ENCODE measurements at places on chromosomes 1 and 21.

DNA sequence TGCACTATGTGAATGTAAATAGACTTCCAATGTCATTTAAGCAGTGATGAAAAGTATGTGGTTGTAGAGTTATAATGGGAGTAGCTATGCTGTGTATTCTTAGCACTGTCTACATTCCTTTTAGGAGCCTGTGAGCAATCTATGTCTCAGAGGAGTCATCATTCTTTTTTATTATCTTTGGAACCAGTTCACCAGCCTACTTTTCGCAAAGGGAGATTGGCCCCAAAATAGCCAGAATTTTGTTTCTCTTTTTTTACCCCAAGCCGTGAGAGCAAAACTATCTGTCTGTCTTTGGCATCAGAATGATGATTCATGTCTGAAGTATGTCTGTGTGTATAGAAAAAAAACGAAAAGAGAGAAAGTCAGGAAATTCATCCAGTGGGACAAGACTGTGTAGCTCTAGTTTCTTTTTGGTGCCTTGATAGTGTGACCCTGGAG lies 44.2 kb downstream of the OSBPL9 start:
- no peak for DNase-seq

DNA sequence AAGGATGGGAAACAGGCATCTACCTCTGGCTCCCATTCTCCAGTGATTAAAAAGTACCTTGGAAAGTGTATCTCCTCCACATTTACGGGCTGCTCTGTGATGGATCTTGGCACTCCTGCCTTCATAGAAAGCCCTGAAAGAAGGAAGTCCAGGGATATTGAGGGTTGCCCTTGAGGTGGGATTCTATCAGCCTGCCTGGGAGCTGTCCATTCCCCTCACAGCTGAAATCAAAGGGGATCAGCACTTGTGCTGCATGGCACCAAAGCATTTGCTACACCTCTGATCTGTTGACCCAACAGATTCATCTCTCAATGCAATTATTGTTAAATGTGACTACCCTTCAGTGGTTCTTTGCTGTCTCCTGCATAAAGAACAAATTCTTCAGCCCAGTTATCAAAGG lies 442.0 kb upstream of the RUNX1 start:
- no peak for DNase-seq

- DNase-seq: no peak
These were observed 1.6 kb upstream of the HAX1 start for GRCh38 chr1:154270833-154271232.

DNA sequence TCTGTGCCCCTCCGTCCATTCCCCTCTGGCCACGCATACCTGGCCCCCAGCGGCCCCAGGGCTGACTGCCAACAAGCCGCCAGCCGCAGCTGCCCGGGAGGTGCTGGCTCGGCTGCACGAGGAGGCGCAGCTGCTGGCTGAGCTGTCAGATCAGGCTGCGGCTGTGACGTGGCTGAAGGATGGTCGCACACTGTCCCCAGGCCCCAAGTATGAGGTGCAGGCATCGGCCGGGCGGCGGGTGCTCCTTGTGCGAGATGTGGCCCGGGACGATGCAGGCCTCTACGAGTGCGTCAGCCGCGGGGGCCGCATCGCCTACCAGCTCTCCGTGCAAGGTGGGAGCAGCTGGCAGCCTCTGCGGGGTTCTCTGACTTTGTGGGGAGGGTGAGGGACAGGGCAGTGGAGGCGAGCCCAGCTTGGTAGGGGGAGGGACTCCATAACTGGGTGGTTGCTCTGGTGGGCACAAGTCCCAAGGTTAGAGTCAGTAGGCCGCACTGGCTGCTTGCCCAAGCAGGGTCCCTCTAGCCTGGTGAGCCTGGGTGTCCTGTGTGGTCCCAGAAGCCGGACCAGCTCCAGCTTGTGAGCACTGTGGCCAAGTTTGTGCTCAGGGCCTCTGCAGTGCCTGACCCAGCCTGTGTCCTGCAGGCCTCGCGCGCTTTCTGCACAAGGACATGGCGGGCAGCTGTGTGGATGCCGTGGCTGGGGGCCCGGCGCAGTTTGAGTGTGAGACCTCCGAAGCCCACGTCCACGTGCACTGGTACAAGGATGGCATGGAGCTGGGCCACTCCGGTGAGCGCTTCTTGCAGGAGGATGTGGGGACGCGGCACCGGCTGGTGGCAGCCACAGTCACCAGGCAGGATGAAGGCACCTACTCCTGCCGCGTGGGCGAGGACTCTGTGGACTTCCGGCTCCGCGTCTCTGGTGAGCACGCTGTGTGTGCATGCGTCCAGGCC lies 8.8 kb downstream of the OBSCN start:
- DNase-seq: peak; percentile 81

DNA sequence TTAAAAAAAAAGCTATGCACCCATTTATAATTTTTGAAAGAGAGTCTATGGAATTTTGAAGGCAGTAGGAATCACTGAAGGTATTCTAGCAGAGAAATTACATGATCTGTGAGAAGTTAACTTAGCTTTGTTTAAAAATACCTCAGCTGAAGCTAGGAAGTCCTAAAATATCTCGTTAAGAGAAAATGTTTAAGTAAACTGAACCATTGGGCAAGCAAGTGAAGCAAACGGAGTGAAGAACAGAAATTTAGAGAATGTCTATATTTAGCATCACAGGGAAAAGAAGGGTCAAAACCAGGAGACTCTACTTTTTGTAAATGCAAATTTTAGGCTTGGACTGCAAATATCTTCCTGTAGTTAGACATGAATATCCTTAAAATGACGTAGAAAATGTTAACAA lies 230.8 kb downstream of the HMCN1 start:
- DNase-seq: no peak

GRCh38 chr1:171743081-171743870 lies 1.4 kb upstream of the VAMP4 start:
- no peak for DNase-seq

DNA sequence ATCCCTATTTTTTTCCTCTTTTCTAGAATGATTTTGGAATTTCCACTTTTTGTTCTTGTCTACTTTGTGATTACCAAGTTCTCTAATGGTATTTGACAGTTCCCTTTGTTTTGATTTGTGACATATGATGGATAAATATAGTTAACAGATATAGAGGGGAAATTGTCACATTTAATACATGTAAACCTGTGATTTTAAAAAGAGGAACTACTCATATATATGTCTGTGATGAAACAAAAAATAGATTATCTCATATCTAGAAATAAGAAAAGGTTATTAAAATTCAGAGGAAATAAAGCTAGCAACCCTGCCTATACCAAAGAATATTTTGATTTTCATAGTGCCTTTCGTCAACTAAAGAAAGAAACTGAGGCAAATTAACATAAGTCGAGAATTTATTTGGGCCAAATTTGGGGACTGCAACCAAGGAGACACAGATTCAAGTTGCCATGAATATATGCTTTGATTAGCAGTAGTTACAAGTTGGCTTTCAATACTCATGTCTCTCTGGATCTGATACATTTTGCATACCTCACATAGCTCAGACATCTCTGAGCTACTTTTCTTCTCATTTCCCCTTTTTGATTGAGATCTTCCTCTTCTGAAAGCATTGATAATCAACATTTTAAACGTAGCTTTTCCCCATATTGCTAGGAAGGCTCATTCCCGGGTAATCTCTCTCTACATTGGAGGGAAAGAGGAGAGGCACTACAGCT lies 15.6 kb upstream of the C21orf91 start:
- no peak for DNase-seq

All from posterior cingulate gyrus (tissue), 11 donors.